ENCODE measurements at places on chromosomes 16 and 17.

GRCh38 chr17:81039854-81040758 lies 5.2 kb downstream of the BAIAP2 start:
- DNase-seq = no peak

DNA sequence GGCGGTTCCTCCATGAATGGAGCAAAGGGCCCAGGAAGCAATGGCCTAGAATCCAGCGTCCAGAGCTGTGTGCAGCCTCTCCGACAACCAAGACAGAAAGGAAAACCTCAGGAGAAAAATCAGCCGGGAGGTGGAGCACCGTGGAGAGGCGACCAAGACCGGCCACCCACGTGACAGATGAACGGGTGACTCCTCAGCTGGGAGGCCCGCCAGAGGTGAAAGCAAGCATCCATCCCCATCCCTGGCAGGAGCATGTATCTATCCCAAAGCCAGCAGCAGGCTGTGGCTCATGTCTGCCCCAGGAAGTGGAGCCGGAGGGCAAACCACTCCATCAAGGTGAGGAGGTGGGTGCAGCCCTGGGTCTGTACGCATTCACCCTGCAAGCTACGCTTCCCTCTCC lies 52.1 kb downstream of the FOXL1 start:
- DNase-seq = no peak

DNA sequence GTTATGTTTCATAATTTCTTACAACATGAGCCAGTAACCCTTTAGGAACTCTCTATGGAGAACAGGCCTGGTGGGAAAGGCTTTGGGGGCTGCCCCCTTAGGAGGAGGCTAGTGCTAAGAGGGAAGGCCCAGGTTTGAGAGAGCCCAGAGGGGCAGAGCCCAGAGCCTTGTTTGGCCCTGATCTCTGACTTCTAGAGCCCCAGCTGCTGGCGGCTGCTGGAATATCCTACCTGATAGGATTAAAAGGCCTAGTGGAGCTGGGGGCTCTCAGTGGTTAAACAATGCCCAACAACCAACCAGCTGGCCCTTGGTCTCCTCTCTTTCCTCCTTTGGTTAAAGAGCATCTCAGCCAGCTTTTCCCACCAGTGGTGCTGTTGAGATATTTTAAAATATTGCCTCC lies 54.1 kb downstream of the IGF2BP1 start:
- DNase-seq = no peak

GRCh38 chr16:10332241-10332640 lies 53.6 kb upstream of the ATF7IP2 start:
- DNase-seq = no peak

- DNase-seq = no peak
These were observed 31.9 kb downstream of the POLR2A start for GRCh38 chr17:7515911-7516610.

DNA sequence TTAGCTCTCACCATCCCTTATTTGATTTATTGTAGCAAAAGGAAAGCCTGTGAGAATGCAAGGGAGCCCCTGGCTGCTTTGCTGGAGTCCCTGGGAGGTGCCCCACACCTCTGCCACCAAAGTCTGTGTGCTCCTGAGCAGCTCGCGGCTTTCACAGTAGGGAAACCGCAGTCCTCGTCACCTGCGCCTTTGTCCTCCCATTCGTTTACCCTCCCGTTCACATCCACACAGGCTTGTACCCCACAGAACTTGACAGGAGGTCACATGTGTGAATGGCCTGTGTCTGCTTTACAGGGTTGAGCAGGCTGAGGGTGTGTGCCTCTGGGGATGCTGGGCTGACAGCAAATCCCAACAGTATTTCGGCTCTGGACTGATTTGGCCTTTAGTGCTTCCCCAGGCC lies 152.5 kb downstream of the LGALS9B start:
- no peak for DNase-seq

DNA sequence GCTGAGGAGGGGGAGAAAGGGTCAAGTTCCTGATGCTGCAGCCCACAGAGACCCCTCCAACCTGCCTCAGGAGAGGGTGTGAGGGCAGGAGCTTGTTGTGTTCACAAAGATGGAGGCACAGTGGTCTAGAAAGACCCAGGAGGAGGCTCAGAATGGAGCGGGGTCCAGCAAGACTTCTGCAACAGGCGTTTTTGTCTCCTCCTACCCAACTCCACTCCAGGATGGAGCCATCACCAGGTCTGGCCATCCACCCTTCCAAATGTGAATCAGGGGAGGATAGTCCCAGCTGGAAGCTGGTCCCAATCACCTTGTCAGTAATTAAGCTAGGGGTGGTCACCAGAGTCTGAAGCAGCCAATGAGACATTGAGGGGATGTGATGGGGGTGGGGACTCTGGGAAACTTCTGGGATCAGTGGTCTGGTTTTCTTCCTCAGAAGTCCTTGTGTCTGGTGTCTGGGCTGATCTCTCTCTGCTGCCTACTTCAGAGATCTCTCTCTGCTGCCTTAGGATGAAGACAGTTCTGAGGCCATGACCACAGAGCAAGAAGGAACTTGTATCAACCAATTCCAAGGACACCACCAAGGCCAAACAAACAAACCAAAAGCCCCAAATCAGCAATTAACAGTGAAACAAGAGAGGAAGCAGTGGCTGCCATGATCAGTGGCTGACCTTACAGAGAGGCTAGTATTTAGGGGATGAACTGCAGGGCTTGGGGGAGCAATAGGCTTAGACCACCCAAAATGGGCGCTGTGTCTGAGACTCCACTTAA lies 14.5 kb downstream of the CD300LB start:
- no peak for DNase-seq

Data from nucleus accumbens (tissue), 56 donors.